ENCODE measurements at places on chromosomes 2 and 18.
A peak's percentile ranks its signal among the peaks of the same experiment; 100 is the strongest.

DNA sequence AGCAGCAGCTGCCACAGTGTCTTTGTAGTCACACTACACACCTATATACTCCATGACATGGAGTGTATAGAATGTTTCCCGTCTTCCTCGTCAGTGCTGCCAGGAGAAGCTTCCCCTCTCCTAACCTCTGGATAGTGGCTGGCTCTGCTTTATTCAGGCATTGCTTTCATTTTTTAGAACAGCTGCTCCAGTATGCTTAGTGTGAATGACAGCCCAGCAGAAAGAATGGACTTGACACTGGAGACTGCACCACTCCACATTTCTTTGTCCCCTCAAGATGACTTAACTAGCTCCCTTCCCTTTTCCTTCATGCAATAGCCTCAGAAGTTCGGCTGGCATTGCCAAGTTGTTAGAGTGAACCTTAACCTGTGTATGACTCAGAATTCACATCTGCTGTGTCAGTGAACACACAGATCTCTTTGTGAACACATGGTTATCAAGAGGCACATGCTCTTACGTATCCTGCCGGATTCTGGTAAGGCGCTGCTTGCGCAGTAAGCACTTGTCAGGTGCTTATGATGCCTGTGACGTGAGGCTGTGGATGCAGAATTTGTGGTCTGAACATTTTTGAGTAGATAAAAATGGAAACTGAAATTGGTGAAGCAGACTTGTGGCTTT lies 73.9 kb downstream of the NEDD4L start:
- peak; percentile 34 for DNase-seq

GRCh38 chr2:111918383-111918806 lies 20.0 kb downstream of the MERTK start:
- DNase-seq, result no peak

DNA sequence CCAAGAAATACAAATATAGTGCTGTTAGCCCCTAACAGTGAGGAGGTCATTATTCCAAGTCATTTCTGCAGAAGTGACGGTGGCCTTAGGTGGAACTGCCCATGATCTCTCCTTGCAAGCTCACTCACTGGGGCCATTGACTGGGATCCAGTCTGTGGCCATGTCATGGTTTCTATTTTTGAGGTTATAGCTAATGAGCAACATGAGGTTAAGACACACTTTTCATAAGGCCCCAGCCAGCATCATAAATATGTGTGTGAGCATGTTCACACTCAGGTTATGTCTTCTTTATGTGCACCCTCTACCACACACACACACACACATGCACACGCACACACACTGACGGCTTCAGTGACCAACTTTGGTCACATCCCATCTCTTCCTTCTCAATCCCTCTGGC lies 484 bp downstream of the AFF3 start:
- no peak for DNase-seq

GRCh38 chr2:120635146-120635545 lies 100.5 kb upstream of the GLI2 start:
- no peak for DNase-seq

- no peak for DNase-seq
Observed at GRCh38 chr18:62370366-62370765, 45.3 kb downstream of the TNFRSF11A start.

DNA sequence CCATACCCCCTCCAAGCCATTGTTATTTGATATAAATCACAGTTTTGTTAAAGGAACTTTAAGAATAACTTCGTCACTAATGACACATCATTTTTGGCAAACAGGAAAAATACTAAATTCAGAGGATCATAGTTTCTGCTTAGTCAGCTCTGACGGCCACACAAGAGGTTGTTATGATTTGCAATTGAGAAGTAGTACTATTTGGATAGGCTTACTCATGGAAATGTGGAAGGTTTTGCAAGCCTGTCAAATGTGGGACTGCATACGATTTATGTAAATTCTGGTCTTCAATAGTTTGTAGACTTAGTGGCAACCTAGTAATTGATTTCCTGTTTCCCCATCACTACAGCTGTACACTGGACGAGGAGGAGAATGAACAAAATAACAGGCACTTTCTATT lies 108.1 kb downstream of the ARHGEF33 start:
- DNase-seq, result no peak

GRCh38 chr2:47935071-47935470 lies 28.8 kb upstream of the FBXO11 start:
- no peak for DNase-seq

DNA sequence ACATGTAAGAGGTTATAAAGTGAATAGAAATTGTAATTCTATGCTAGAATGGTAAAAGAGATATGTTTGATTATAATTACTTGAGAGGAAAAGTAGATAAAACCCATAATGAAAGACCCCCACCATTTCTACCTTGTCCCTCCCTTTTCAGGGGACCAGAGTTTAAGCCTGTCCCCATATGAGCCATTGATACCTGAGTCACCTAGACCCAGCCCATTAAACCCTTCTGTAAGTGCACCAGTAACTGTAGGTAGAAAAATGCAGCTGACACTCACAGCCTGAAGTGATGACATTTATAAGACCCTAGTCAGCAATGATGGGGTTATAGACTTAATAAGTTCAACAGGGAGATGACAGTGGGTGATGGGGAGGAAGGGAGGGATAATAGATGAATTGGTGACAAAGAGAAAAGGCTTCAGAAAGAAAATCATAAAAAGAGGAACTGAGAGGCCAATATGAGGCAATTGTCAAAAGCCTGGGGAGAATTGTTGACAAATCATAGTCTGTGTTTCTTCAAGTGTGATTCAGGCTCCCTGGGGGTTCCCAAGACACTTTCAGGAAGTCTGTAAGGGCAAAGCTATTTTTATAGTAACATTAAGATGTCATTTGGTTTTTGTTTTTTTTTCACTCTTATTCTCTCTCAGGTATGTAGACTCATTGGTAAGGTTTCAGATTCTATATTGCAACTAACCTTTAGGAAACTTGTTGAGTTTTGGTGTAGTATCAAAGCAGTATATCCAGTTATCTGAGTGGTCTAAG lies 544.2 kb downstream of the SATB2 start:
- DNase-seq, result no peak

DNA sequence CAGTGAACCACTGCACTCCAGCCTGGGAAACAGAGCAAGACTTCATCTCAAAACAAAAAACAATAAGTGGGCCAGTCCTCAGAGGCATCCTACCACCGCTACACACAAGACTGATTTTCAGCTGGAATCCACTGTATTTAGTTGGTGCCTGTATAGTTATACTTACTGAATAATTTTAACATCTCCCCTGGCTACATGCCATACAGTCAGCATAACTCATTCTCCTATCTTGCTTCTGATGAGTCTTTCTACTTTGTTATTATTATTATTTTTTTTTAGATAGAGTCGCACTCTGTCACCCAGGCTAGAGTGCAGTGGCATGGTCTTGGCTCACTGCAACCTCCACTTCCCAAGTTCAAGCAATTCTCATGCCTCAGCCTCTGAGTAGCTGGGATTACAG lies 19.9 kb upstream of the CAB39 start:
- no peak for DNase-seq

GRCh38 chr2:198452327-198452726 lies 647.9 kb downstream of the PLCL1 start:
- no peak for DNase-seq

DNA sequence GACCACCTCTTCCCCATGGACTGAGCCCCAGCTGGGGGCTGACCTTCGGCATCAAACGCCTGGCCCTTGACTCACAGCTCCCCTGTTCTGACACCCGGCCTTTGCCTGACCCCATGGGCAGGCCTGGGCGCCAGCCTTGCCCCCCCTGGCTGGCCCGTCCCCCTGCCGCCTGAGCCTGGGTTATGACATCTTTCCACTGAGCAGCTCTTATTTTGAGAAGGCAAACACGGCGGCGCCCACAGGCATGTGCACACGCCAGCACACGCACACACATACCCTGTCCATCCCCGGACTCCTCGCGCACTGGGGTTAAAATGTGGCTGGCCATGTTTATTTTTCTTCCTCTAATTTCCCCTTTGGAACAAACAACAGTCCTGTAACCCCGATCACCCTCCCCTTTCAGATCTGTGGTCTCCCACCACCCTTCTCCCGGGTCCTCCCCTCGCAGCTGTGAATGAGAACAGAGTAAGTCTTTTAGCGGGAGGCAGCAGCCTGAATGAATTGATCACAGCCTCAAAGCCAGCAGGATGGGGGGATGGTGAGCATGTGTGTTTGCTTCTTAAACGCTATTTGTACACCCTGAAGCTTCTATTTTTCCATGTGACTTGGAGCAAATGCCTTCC lies 11.8 kb upstream of the ATOH8 start:
- DNase-seq, result no peak

DNA sequence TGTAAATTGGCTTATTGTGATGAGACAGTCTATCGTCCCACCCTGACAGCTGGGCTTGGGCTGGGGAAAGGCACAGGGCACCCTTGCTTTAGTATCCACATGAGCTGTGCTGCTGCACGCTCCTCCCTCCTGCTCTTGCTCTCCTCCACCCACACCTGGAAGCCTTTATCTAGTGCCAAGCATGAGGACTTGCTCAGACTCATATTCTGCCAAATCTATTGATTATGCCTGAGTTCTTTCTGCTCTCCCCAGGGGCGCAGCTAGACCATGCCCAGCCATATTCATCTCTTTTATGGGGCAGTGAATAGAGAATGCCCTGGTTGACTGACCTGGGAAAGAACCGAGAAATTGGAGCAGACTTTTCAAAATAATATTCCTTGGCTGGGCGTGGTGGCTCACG lies 29.0 kb upstream of the DPYSL5 start:
- DNase-seq, result no peak

DNA sequence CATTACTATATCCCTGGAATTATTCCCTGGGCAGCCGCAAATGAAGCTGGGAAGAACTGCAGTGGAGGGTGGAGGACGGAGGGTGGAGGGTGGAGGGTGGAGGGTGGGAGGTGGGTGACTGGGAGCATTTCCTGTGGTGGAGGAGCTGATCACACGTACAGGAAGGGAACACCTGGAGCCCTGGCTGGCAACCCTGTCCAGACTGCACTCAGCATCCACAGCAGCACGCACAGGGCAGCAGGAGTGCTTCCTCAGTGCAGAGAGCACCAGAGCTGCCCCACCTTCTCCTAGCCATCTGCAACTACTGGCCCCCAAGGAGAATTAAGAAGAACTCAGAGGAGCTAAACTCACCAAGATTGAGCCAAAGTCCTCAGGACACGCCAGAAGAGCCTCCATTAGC lies 249.9 kb downstream of the EIPR1 start:
- no peak for DNase-seq

- DNase-seq, result no peak
Observed at GRCh38 chr18:6270771-6271216, 143.9 kb downstream of the L3MBTL4 start.

- no peak for DNase-seq
Observed at GRCh38 chr18:61727241-61728193, 165.3 kb downstream of the RNF152 start.

DNA sequence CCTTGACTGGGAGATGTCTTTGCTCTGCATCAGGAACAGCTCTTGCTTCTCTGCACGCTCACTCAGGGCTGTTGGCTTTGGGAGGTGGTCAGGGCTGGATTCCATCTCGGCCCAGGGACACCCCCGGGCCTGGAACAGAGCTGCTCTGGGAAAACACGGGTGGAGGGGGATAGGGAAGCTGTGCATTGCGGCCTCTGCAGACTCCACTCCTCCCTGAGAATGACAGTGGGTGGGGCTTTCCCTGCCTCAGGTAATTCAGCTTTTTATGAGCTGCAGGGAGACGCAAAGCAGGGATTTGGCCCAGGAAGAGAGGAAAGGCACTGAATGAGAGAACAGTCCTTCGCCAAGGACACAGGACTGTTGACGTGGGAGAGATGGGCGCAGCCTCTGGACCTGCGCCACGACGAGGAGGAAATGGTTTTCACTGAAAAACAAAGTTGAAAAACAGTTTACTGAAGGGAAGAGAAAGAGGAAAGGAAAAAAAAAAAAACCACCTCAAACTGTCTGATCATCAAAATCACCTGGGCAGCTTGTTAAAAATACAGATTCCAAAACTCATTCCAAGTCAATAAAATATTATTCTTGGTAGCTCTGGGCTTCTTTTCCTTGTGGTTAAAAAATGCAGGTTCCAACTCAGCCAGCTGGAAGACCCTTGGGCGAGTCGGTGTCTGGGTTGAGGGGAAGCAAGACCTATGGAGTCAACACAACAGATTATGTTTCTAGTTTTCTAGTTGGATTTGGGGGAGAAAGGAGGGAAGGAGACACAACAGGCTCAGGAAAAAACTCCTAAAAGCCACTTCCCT lies 194.0 kb downstream of the ZFP36L2 start:
- DNase-seq, result no peak

GRCh38 chr18:27899893-27900292 lies 277.0 kb downstream of the CDH2 start:
- DNase-seq, result no peak

DNA sequence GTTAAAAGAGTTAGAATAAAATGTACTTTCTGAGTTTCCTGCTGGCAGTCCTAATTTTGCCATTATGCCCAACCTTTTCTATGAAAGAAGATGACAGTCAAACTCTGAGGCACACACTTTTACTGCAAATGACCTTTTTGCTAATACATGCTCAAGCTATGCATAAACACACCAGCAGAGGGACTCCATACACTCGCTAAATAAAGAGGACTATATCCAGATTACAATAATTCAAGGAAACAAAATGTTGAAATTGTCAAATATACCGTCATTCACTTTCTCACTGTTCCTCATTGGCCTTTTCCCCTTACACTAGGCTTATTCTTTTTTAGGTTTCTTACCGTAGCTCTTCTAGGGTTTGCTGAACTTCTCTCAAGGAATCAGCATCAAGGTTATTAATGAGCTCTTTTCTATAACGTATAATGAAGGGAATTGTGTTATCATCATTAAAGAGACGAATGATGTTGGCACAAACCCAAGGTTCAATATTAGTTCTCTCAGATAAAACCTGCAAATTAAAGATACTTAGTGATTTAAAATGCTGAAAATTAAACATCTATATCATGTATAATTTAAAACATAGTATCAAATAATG lies 25.7 kb downstream of the SRBD1 start:
- peak; percentile 26 for DNase-seq

DNA sequence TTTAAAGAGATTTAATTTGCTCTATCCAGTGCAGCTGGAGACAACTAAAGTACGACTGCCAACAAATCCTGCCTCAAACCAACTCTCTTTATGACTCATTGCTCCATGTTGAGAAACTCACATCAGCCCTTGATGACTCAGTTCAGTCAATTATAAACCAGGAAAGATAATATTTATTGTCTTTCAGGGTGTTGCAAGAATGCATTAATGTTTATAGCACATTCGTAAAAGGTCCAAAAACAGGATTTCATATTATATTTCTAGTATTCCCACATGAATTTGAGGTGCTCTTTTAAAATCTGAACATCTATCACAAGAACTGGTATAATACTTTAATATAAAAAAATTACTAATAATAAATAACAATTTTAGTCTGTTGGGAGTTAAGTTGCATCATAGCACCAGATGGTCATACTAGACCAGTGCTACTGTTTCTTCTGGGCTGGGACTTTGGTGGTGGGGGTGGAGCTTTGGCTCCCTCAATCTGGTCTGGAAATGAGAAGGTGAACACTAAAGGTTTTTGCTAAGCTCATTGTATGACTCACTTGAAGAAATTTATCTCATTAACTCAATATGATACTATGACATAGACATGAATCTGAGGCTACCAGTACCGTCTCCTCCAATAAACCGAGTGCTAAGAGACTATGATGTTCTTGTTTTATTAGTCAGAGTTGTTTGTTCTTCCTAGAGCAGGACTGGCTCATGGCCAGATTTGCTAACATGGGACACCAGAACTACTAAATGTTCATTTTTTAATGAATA lies 26.6 kb upstream of the MAP3K20 start:
- peak; percentile 97 for DNase-seq

Data from HCT116 (cell line).